ENCODE measurements at places on chromosomes 2 and 18.

- no peak for DNase-seq
Measured at GRCh38 chr2:106011380-106011779, 182.7 kb downstream of the UXS1 start.

DNA sequence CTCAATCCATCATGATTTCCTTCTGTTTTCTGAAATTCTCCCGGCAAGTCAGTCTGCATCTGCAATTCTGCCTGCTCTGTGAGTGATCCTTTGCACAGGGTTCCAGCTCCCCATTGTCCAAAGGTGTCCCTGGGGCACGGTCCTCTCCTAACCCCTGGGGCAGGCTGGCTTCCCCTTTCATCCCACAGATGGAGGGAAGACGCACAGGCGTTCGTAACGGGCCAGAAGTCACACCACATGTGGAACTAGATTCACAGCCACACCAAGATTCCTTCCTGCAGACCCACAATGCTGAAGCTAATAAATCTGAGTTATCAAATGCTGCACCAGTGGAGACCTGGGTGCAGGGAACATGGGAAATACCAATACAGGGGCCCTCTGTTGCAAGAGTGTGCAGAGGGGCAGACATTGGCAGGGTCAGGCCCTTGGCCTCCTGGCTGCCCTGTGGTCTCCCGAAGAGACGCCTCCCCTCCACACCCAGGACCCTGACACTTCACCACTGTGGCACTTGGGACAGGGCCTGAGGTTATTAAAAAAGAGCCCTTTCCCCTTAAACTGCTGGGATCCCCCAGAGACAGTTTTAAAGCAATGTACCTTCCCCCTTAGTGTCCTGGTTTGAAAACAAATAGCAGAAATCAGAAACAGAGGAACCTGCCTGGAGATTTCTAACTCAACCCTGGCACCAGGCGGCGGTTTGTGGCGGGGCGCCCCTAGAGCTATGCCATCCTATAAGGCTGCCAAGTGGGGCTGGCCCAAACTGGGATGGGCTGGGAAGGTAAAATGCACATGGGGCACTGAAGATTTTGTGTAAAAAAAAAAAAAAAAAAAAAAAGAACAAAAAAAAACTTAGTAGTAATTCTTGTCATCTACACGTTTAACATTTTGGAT is 15.4 kb downstream of the ZNF516 start:
- DNase-seq = no peak

DNA sequence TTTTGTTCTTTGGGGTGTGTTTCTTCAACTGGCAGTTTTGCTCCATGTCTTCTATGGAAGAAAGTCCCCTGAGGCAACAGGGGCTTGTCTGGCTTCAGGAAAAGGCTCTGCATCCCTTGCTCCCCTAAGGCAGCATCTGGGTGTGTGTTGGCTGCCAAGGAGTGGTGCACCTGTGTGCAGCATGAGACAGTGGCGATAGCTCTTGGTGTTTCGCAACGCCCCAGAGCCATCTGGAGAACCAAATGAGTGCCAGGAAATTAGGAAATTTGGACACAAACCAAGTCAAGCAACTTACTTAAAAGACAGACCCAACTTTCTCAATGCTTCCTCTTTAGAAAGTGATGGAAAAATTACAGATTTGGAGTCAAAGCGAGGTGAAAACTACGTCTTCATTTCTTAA is 1044.4 kb upstream of the CNTNAP5 start:
- no peak for DNase-seq

DNA sequence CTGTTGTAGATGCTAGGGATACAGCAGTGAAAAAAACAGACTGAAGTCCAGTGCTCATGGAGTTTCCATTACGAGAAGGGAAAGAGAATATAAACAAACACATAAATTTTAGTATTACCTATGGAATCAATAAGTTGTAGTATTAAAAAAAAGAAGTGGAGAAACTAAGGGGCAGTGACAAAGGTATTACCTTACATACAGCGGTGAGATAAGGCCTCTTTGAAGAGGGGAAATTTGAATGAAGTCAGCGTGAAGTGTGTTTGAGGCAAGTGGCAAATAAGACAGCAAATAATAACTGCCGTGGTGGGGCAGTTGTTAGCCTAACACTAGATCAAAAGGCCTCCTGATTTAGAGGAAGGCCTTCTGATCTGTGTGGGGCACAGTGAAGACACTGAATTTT is 57.9 kb downstream of the TLK1 start:
- no peak for DNase-seq

DNA sequence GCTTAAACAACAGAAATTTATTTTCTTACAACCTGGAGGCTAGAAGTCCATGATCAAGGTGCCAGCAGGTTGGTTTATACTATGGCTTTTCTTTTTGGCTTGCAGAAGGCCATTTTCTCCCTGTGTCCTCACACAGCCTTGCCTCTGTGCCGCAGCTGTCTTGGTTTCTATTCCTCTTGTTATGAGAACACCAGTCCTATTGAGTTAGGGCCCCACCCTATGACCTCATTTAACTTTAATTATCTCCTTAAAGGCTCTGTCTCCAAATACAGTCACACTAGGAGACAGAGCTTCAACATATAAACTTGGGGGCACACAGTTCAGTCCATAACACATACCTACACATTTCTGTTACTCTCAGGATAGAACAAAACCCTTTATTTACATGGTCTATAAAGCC is 17.3 kb upstream of the RHOB start:
- DNase-seq = no peak

DNA sequence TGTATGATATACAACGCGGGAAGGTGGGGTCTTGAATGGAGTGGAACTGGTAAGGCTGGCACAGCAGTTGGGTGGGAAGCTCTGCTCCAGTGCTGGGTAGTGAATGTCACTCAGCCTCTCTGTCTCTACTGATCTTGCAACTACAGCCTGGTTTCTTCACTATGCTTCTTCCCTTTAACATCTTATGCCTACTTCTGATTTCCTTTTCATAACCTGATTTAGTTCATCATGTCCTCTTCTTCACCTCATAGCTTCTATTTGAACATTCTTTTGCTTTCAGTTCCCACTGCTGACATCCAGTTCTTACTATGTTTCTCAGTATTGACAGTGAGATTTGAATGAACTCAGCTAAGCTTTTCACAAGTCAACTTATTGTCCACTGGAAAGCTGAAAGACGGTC is 286.2 kb downstream of the ARL6IP6 start:
- DNase-seq = no peak

- no peak for DNase-seq
Measured at GRCh38 chr2:207825978-207826377, 56.3 kb upstream of the FZD5 start.

DNA sequence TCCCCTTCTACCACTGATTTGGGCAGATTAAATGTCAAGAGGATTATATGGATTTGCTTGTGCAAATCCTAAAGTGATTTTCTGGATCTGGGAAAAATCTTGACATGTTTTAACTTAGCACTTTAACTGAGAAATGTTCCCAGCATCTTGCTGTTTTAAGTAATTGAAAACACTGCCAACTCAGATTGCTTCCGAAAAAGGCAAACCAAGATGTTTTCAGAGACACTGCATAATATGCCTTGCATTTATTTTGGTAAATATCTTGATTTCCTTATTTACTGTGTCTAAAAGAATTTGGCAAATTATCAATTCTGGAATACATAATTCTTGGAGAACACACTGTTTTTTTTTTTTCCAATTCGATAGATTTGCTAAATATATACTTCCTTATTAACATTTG is 385.0 kb upstream of the FAM98A start:
- no peak for DNase-seq

GRCh38 chr2:126664639-126665038 is 8.7 kb downstream of the GYPC start:
- no peak for DNase-seq

- DNase-seq = no peak
Measured at GRCh38 chr2:226423498-226423960, 376.1 kb downstream of the IRS1 start.

DNA sequence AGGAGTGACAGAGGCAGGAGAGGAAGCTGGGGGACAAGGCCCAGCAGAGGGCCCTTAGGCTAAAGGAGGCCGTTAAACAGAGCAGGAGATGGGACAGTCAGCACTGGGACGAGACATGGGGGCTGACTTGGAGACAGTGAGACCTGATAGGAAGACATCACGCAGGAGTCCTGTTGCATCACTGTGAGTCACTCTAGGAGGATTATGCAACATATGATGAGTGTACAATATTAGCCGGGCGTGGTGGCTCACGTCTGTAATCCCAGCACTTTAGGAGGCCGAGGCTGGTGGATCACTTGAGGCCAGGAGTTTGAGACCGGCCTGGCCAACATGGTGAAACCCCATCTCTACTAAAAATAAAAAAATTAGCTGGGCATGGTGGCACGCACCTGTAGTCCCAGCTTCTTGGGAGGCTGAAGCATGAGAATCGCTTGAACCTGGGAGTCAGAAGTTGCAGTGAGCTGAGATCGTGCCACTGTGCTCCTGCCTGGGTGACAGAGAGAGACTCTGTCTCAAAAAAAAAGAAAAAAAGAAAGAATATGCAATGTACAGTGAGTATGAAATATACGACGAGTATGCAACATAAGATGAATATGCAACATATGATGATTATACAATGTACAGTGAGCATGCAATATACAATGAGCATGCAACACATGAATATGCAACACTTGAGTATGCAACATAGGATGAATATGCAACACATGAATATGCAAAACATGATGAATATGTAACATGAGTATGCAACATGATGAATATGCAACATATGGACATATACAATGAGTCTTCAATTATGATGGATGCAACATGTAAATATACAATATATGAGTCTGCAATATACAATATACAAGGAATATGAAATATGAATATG is 83.3 kb upstream of the ID2 start:
- DNase-seq = no peak

GRCh38 chr18:45628979-45629958 is 14.0 kb downstream of the SLC14A2 start:
- DNase-seq = no peak

- DNase-seq = peak; percentile 33
Measured at GRCh38 chr2:149329489-149330126, 779 bp upstream of the LYPD6 start.

GRCh38 chr2:239106314-239106908 is 258.5 kb downstream of the TWIST2 start:
- DNase-seq = peak; percentile 57

- DNase-seq = no peak
Measured at GRCh38 chr2:60313470-60314172, 239.8 kb downstream of the BCL11A start.

GRCh38 chr2:148513427-148513826 is 131.1 kb upstream of the EPC2 start:
- no peak for DNase-seq

Measured in D721Med (cell line).